ENCODE measurements at places on chromosomes 4 and X.

GRCh38 chr4:168164045-168164444 is 71.7 kb downstream of the ANXA10 start:
- no peak for DNase-seq

GRCh38 chr4:127558489-127559407 is 74.0 kb upstream of the INTU start:
- no peak for DNase-seq

DNA sequence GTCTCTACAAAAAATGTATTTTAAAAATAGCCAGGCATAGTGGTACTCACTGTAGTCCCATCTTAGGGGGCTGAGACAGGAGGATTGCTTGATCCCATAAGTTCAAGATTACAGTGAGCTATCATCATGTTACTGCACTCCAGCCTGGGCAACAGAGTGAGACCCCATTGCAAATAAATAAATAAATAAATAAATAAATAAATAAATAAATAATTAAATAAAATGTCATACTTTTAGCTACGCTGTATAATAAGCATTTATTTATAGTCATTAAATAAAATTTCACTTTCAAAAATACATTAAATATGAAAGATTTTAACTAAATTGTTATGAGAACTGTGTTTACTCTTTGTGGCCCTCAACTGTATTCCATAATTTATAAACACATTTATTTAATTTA is 1124.2 kb downstream of the PCDH7 start:
- DNase-seq = no peak

GRCh38 chr4:602559-602942 is 22.8 kb upstream of the PDE6B start:
- DNase-seq = peak; percentile 60

GRCh38 chrX:77527233-77528001 is 80.2 kb downstream of the FGF16 start:
- no peak for DNase-seq

GRCh38 chr4:945274-946102 is 13.2 kb downstream of the TMEM175 start:
- no peak for DNase-seq

- DNase-seq = no peak
Observed at GRCh38 chr4:3521621-3522325, 10.4 kb downstream of the LRPAP1 start.

DNA sequence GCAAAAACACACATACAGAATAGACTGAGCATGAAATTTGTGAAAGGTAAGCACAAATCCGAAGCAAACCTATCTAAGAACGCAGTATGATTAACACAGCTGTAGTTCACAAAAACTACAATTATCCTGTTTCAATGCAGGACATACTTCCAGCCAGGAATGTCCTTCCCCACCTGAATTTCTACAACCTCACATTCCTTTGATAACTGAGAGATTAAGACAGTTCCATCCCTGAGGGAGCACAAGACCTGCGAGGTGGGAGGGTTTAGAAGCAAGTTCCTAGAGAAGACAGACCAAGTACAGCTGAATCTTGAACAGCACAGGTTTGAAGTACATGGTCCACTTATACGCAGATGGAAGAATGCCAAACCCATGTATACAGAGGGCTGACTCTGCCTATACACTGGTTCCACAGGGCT is 10.6 kb downstream of the ABCG2 start:
- no peak for DNase-seq

DNA sequence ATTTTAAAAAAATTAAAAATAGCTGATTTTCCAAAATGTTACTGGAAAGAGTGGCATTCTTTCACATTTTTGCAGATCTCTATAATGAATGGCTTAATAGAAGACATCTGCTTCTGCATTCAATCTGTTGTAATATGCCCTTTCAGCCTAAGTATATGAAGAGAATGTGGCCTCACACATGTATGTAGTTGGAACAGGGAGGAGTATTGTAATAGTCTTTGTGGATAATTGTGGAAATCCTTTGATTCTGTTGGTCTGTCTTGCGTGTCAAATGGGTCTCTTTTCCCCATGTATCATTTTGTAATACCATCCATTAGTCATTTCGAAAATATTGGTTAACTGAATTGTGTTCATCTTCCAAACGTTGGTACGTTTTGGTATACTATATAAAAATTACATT is 11.6 kb downstream of the TXLNG start:
- DNase-seq = no peak

DNA sequence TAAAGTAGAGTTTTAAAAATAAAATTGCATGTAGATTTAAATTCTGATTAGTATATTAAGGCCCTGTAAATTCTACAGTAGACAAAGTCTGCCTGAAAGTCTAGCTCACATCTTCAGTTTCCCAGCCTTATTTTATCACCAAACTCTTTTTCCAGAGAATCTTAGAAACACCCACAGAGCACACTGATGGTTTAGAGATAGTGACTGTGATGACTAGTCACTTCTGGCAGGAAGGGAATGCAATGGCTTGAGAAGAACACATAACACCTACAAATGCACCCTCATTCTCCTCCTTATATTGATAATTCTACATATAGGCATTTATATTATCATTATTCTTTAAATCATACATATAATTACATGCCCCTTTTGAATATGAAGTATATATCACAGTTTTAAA is 232.9 kb downstream of the ARAP2 start:
- no peak for DNase-seq

DNA sequence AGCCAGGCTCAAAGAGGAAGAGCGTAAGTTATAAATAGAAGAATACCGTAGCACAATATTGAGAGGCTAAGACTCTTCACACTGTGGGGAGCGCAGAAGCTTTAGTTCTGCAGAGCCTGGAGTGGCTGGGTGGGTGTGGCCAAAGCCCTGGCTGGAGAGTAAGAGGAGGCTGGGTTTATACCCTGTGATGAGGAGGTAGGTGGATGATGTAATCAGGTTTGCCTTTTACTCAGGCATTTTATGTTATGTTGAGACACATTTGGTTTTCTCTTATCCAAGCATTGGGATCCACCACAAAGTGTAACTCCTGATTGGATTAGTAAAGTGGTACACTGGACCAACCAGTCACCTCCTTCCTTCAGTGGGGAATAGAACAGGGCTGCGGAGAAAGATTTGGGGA is 13.9 kb downstream of the CDS1 start:
- DNase-seq = peak; percentile 82

- no peak for DNase-seq
Observed at GRCh38 chrX:49221868-49222267, 11.3 kb downstream of the CACNA1F start.

DNA sequence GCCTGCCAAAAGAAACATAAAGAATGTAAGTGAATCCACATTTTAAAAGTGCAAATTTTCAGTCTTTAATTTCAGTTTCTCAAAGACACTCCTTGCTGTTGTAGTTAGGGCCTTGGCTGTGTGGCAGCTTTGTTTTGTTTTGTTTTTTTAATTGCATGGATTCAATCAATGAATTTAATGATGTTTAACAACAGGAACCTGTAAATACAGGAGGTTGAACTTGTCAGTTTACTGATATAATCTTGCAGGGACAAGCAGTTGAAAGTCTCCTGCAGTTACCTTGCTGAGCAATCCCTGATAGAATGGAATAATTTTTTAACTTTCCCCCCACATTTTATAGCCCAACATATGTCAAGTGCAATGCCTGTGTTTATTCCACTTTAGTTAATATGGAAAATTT is 528.3 kb upstream of the PCDH7 start:
- no peak for DNase-seq
